ENCODE measurements at places on chromosomes 7 and 10. TPM values are rescaled to one million over a fixed set of nuclear protein-coding genes. Genes with fewer than 3 reads are reported as not detected.

The PNLIPRP2 gene
- total RNA-seq: not detected

- H3K27me3 ChIP-seq: no peaks in the 10 kb centered on the region
- H3K4me3 ChIP-seq: peak overlapping the region; percentile 69
- H3K36me3 ChIP-seq: no peaks in the 10 kb centered on the region
- peak; percentile 88 for DNase-seq
- H3K27ac ChIP-seq: no peak overlapping the region
Measured at GRCh38 chr7:44309271-44310091, 15.9 kb downstream of the CAMK2B start.

The CABCOCO1 gene
- total RNA-seq: 0.25 TPM

GRCh38 chr7:26497801-26498596 is 206.3 kb downstream of the SNX10 start:
- no peaks in the 10 kb centered on the region for H3K27me3 ChIP-seq
- H3K36me3 ChIP-seq: no peaks in the 10 kb centered on the region
- no peak overlapping the region for H3K27ac ChIP-seq
- H3K4me1 ChIP-seq: no peaks in the 10 kb centered on the region
- H3K4me3 ChIP-seq: no peak overlapping the region

The CALML5 gene
- not detected for total RNA-seq

The CH25H gene
- 34.9 TPM for total RNA-seq

DNA sequence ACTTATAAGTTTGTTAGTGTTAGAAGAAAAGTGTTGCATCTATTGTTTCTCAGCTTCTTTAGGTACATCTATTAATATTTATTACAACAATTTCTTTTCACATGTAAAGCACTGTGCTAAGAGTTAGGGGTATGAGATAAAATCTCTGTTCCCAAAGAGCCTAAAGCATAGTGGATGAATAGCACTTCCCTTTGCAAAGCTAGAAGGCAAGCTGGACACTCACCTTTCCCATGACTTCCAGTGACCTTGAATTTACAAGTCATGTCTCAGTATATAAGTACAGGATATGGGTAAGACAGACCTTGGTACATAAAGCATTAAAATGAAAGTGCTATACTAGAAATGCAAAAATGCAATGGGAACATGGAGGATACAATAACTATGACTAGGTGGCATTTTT is 8.7 kb downstream of the CNNM1 start:
- DNase-seq: no peak
- H3K4me1 ChIP-seq: peaks cover 15% of the 10 kb centered on the region
- no peaks in the 10 kb centered on the region for H3K36me3 ChIP-seq
- H3K4me3 ChIP-seq: no peak overlapping the region
- H3K27ac ChIP-seq: no peak overlapping the region

- H3K27ac ChIP-seq: no peak overlapping the region
- no peak overlapping the region for H3K4me3 ChIP-seq
- H3K4me1 ChIP-seq: 0 out of 2 replicates have a peak, but pooled peaks cover 10% of the 10 kb centered on the region
- no peaks in the 10 kb centered on the region for H3K36me3 ChIP-seq
- no peaks in the 10 kb centered on the region for H3K27me3 ChIP-seq
- DNase-seq: no peak
Measured at GRCh38 chr7:100830396-100830795, 3.1 kb upstream of the EPHB4 start.

Data from GM23248 (cell line).